ENCODE measurements at places on chromosomes 2 and 18.

GRCh38 chr2:196977507-196977906 lies 51.0 kb upstream of the PGAP1 start:
- DNase-seq = no peak

DNA sequence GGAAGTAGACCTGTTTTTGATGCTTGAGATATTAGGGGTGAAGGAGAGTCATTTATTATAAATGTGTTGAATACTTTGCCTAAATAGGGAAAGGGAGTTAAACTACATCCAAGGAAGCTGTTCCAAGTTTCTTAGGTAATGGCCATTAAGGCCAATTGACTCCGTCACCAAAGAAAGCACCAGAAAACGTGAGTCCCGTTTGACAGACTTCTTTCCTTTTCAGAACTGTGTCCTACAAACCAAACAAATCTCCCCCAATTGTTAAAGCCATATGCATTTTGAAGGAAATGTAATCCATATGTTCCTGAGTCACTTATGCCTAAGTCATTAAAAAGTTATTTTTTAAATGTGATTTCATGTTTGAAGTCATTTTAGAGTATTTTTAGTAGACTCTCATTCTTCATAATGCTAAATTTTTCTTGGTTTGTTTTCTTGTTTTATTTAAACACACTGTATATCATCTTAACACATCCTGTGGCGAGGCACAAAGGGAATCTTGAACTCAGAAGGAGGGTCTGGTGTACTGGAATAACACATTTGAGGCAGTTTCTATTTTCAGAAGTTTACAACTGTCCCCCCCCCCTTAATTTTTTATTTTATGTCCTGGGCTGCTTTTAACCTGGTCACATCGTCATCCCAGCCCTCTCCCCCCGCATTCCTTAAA lies 133.7 kb downstream of the RHBDD1 start:
- DNase-seq = no peak

GRCh38 chr2:191150600-191151330 lies at the start of gene STAT4:
STAT4 (minus strand) TSS chr2:191150994; CDS start chr2:191148203, 2,791 bp downstream.
- peak; percentile 53 for DNase-seq

DNA sequence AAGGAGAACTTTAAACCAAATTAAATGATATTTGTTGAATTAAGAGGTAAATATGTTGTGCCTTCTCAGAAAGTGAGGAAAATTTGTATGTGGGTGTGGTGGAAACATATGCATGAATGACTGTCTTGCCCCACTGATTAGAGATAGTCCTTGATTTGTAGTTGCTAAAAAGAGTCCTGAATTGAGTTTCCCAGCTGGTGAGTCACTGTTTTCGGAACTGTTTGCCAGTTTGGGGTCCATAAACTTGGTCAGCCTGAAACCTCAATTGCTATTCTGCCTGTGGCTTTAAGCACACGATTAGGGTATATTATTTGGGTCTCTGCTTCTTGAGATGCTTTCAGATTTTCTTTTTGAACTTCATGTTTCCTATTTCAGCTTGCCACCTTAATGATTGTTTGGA lies 53.3 kb downstream of the PIKFYVE start:
- no peak for DNase-seq

- DNase-seq = no peak
Measured at GRCh38 chr18:69982417-69982816, 34.7 kb upstream of the CD226 start.

- DNase-seq = no peak
Measured at GRCh38 chr2:215687149-215688031, 251.5 kb upstream of the FN1 start.

DNA sequence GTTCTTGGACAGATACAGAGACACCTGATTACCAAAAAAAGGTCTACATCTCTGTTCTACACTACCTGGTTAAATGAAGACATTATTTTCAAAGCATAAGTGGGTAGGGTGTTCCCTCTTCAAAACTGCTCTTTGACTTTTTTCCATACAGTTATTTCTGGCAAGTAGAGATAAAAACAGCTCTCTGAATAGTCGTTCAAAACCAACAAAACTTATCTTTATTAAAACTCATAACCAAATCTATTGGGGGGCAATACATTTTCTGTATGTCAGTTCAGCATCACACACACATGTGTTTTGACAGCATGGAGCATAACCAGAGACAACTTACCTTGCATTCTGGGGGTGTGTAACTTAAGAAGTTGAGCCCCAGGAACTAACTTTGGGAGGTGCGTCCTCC lies 149.0 kb upstream of the EPC2 start:
- no peak for DNase-seq

- DNase-seq = no peak
Measured at GRCh38 chr18:54762386-54762785, 65.9 kb upstream of the RAB27B start.
